ENCODE measurements at places on chromosomes 6 and 20. TPM values are rescaled to one million over a fixed set of nuclear protein-coding genes. Genes with fewer than 3 reads are reported as not detected.

DNA sequence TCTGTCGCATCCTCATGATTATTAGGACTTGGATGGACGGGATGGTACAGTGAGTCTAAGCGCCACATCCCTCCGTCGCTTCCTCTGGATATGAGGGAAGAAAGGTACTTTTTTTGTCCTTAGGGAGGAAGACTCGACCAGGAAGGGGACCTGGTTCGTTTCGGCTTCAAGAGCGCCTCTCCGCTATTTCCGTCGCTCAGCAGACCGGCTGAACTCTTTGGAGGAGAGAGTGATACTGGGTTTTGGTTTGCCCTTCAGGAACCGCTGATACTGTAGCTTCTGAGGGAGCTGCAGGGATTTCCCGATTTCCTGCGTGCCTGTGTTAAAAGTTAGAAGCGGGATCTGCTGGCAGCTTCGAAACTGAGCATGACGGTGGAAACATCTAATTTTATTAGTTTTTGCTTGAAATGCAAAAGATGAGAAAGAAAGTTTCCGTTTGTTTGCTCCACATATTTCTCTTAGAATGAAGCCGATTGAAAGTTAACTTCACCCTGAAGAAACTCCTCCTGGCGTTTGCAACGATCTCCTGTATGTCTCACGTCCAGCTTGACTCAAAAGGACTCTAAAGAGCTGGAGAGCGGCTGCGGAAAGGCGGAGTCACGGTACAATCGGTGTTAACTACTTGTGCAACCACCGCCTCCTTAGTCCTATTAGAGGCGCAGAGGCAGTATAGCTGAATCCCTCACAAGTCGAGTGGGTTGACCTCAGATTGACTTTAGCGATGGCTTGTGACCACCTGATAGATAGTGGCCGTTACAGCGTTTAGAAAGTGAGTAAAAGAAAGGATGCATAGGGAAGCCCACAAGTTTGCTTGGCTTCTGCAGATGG lies 129.4 kb downstream of the TRIM27 start:
- no peak for DNase-seq

DNA sequence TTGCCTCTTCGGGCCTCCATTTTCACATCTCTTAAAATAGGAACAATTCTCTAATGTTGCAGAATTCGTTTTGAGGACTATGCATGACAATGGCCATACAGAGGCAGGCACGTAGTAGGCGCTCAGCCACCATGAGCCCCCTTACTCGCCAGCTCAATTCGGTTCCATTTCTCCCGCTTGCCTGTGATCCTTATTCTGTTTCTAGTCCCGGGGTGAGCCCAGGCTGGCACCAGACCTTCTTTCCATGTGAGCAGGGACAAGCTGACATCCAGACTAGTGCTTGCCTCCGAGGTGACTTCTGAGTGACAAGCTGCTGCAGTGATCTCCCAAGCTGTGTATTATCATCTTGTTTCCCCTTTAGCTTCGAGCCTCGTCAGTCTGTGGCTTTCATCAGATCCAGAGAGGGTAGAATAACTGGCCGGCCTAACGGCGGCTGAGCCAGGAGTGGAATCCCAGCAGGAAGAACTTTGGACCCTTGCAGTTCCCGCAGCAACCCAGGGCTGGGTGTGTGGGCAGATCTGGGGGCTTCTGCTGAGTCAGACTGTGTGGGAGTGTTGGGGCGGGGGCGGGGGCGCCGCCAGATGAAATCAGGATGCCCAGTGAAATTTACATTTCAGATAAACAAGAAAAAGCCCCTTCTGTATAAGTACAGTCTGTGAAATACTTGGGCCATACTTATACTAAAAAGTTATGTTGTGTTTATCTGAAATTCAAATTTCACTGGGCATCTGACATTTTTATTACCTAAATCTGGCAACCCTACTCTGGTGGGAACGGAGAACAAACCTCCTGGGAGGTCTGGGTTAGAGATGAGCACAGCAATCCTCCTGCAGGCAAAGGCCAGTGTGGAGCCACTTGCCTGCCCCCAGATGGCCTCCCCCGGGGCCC lies 10.9 kb downstream of the BANF2 start:
- no peak for DNase-seq

- DNase-seq, result no peak
These were observed 174.5 kb downstream of the SOX4 start for GRCh38 chr6:21767891-21768648.

GRCh38 chr20:19017104-19017690 lies 195.2 kb upstream of the SLC24A3 start:
- no peak for DNase-seq

DNA sequence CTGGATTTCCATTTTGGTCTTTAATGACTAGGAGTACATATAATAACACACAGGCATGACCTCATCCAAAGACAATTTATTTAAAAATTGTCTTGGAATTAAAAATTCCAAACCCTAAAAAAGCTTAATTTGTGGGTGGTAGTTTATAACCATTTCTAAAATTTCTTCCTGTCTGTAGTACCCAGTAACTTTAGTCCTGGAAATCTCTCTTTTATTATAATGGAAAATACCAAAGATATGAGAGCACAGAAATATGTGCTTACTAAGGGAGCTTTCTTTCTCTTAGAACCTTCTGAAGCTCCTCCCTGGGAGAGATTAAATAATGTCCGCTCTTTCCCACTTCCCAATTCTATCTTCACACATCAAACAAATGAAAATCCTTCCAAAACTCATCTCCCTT lies 70.5 kb upstream of the PRL start:
- DNase-seq, result peak; percentile 19

DNA sequence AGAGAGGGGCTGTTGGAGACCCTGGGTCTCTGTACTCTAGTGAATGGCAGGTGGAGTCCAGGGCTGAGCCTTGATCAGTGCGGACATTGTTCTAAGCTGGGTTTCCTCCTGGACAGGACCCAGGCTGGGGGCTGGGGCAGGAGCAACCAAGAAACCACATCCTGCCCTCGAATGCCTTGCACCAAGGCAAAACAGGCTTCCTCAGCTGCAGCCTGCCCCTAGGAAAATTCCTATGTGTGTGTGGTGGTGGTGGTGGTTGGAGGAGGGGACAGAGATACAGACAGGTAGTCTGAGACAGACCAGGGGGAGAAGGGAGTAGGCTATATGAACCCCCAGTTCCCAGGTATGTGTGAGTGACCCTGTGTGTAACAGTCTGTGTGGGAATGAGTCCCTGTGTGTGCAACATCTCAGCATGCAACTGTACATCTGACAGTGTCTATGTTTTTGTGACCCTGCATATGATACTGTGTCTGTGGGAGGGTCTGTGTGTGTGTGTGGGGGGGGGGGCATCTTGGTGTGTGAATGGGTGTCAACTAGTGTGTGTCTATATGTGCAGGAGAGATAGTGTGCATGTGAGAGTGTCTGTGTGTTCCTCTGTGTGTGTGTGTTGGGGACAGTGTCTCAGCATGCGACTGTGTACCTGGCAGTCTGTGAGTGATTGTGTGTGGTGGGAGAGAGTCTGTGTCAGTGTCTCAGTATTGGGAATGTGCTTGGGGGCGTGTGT lies 3.0 kb downstream of the GLP1R start:
- no peak for DNase-seq

Gene TTLL9
- not detected for polyA plus RNA-seq

Gene PHACTR3
- 15.9 TPM for polyA plus RNA-seq

Gene VEGFA
- 67.1 TPM for polyA plus RNA-seq

Gene TBXT
- polyA plus RNA-seq, result not detected

Gene GSTA1
- not detected for polyA plus RNA-seq

Gene CASS4
- not detected for polyA plus RNA-seq

Gene HLA-DOB
- not detected for polyA plus RNA-seq

Gene RAB44
- 0.04 TPM for polyA plus RNA-seq

Gene C6orf132
- 0.23 TPM for polyA plus RNA-seq

Gene SUMO4
- polyA plus RNA-seq, result 0.22 TPM

Gene RAET1L
- polyA plus RNA-seq, result not detected

Measured in muscle of arm (tissue), 14 donors.